CD4-positive, alpha-beta T cell (primary cell): ENCODE measurements at places on chromosomes 16 and 17.
A peak's percentile ranks its signal among the peaks of the same experiment; 100 is the strongest.

DNA sequence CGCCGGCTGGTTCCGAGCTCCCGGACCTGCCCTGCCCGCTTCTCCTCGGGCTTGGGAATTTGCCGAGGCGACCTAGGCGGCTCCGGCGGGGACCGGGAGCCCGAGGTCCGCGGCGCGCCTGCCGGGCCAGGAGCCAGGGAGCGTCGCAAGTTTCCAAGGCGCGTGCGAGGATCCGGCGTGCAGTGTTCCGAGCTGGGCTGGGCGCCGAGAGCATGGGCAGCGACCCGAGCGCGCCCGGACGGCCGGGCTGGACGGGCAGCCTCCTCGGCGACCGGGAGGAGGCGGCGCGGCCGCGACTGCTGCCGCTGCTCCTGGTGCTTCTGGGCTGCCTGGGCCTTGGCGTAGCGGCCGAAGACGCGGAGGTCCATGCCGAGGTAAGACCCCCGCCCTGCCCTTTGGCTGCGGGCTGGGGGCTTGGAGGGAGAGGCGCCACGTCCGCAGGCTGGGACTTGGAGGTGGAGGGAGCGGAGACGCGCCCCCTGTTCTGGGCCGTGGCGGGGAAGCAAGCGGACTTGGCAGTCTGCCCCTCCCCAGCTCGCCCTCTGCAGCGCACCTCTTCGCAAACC lies 668 bp downstream of the MMP15 start:
- peak overlapping the region; percentile 61 for H3K4me3 ChIP-seq
- H3K27ac ChIP-seq = no peak overlapping the region
- H3K4me1 ChIP-seq = peaks cover 29% of the 10 kb centered on the region
- no peaks in the 10 kb centered on the region for H3K36me3 ChIP-seq

GRCh38 chr16:24045641-24046040 lies 209.9 kb downstream of the PRKCB start:
- H3K4me1 ChIP-seq = peaks cover 4% of the 10 kb centered on the region
- no peak for DNase-seq
- no peaks in the 10 kb centered on the region for H3K27me3 ChIP-seq
- H3K27ac ChIP-seq = no peak overlapping the region
- no peak overlapping the region for H3K4me3 ChIP-seq

DNA sequence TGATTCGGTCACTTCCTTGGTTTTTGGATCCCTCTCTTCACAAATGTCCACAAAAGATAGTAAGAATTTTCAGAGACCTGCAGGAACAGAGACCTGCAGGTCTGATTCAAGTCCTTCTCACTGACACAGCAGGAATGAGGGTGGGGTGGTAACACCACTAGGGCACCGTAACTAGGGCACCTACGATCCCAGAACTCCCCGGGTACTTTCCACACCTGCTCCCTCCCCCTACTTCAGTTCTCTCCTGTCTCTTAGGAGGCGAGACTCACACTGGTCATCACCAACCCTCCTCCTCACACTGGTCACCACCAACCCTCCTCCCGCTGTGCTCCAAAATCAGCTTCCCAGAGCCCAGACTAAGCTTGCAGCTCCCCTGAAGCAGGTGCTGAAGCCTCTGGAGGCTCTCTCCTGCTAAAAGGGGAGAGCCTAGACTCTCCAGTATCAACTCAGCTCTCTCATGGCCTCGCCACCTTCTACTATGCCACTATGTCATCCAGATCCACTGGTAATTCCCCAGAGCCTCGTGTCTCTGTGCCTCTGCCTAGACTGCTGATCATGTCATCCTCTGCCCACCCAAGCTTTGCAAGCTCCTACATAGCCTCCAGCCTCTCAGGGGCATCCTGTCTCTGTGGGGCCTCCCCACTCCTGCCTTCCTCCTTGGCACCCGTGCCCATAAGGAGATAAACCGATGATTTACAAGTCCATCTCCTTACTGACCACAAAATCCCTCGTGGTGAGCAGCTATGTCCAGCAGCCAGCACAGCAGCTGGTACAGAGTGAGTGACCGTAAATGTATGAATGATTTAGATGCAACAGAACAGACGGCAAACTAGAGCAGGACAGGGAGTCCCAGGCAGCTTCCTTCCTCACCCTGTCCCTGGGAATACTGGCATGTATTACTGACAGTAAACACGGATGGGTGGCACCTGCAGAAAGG lies 63.4 kb upstream of the GSG1L start:
- peaks cover 99% of the 10 kb centered on the region for H3K36me3 ChIP-seq
- peaks cover 5% of the 10 kb centered on the region for H3K4me1 ChIP-seq
- no peak for DNase-seq
- H3K27me3 ChIP-seq = no peaks in the 10 kb centered on the region
- no peak overlapping the region for H3K4me3 ChIP-seq

DNA sequence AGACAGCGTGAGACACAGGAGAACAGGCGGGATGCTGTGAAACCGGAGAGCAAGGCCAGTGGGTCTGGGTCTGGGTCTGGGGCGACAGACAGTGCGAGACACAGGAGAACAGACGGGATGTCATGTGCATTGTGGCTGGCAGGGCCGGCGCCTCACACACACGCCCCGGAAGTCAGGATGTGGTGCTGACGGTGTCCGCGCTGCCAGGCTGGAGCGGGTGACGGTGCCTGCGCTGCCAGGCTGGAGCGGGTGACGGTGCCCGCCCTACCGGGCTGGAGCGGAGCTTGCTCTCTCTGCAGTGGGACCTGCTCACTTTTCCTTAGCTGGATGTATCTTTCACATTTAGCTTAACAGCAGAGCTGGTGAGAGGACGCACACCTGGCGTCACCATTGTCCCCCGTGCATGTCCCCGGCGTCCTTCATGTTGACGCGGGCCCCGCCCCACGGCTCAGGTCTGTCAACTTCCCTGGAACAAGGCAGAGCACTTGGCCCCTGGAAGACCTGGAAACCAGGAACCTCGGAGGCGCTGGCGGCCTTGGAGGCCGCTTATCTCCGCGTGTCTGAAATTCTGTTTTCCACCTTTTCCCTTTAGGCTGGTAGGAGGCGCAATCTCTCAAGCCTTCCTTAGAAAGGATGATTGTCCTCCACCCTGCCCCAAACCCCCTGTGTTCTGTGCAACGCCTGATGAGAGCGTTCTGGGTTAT lies 43.0 kb upstream of the ZNF750 start:
- H3K36me3 ChIP-seq = peaks cover 6% of the 10 kb centered on the region
- peaks cover 78% of the 10 kb centered on the region for H3K4me1 ChIP-seq
- H3K27ac ChIP-seq = peak overlapping the region; percentile 66
- peak overlapping the region; percentile 35 for H3K4me3 ChIP-seq

DNA sequence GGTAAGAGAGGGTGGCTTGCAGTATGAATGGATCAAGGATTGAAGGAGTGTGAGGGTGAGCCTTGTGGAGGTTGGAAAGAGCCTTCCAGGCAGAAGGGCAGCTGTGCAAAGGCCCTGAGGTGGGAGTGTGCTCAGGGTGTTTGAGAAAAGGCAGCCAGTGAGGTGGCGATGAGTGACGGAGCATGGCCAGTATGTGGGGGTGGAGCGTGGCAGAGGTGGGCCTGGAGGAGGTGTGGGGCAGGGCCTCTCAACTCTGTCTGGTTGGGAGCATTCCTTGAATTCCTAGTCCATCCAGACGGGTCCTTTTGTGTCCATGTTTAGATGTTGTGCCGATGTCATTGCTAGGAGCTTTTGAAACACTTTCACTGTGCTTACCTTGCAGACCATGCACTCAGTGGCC lies 51.3 kb downstream of the EPN2 start:
- H3K27me3 ChIP-seq = no peaks in the 10 kb centered on the region
- no peak overlapping the region for H3K27ac ChIP-seq
- H3K36me3 ChIP-seq = no peaks in the 10 kb centered on the region
- no peak overlapping the region for H3K4me3 ChIP-seq
- no peak for DNase-seq

- no peaks in the 10 kb centered on the region for H3K27me3 ChIP-seq
- peak; percentile 92 for DNase-seq
- peaks cover 30% of the 10 kb centered on the region for H3K4me1 ChIP-seq
- peak within 1 kb of the TSS; percentile 53 for H3K4me3 ChIP-seq
- no peaks in the 10 kb centered on the region for H3K36me3 ChIP-seq
- H3K27ac ChIP-seq = no peak within 1 kb of the TSS
Observed at GRCh38 chr16:89171216-89172170, at the start of gene CDH15. TSS of gene CDH15 (plus strand) at chr16:89171748. CDS start at chr16:89171832, 84 bp downstream.

DNA sequence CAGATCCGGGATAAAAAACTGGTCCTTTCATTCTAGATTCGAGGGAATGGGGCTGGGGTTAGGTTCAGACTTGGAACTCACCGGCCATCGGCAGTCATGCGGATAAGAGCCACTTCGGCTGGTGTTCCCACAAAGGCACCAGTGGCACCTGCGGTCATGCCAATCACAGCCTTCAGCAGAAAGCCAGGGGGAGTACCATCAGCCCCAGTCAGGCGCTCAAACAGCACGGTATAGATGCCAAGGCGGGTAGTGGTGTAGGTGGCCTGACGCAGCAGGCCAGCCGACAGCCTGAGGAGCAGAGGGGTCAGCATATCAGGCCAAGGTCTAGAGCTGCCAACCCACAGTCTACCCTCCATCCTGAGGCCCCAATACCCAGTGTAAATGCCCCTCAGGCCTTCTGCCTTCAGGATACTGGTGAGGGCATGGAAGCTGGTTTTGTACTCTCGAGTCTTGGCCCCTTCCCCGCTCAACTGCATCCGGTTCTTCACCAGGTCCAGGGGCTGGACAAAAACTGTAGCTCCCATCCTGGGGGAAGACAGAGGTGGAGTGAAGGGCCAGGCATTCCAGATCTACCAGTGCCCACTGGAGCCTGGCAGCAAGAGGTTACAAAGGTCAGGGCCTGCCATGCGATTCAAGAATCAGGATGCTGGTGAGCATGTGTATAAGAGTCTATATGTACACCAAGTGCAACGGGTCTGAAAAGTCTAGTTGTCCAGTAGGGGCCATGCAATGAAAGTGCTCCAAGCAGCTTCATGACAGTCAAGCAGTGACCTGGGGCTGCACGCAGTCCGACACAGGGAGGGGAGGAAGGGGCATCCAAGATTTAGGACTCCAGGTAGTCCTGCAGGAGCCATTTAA lies 929 bp downstream of the SLC25A11 start:
- no peak for DNase-seq
- no peaks in the 10 kb centered on the region for H3K27me3 ChIP-seq
- H3K27ac ChIP-seq = peak overlapping the region; percentile 77

GRCh38 chr16:85621698-85622428 lies 8.7 kb downstream of the GSE1 start:
- DNase-seq = no peak
- H3K27ac ChIP-seq = no peak overlapping the region
- H3K36me3 ChIP-seq = peaks cover 2% of the 10 kb centered on the region
- H3K27me3 ChIP-seq = no peaks in the 10 kb centered on the region
- H3K4me1 ChIP-seq = peaks cover 35% of the 10 kb centered on the region

DNA sequence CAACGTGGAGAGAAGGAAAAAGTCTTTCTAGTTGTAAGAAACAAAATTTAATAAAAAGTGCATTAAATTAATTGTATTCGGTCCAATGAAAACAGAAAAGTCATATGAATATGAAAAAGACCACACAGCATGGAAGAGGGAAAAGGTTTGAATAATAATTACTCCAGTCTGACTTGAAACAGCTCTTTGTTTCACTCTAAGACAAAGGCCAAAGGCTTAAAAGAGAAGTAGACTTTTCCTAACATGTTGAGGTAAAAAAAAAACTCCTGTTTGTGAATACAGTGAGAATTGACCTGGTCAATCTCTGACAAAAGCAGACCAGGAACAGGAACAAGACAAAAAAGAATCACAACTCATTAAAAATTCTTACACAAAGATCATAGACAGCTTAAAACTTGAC lies 429.8 kb downstream of the TOX3 start:
- H3K36me3 ChIP-seq = no peaks in the 10 kb centered on the region
- no peak overlapping the region for H3K27ac ChIP-seq
- H3K4me1 ChIP-seq = no peaks in the 10 kb centered on the region
- DNase-seq = no peak

- H3K27me3 ChIP-seq = no peaks in the 10 kb centered on the region
- DNase-seq = no peak
- no peak overlapping the region for H3K4me3 ChIP-seq
Observed at GRCh38 chr16:11759997-11760396, 17.3 kb upstream of the TXNDC11 start.

DNA sequence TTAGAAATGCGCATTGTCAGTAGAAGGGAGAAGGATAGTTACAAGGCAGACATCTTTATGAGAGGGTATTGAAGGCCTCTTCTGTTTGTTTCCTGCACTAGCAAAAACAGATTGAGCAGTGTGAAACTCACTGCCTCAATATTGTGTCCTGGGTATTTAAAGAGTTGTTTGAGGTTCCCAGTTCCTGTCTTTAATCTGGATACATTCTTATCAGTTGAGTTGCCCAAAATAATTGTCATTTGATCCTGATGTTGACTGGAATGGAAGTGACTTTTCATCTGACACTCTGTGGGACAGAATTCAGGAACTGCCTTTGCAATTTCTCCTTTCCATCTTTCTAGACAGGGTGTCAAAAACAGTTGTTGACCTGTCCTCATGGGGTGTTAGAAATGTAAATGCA lies 1.7 kb downstream of the ATP6V0A1 start:
- H3K36me3 ChIP-seq = no peaks in the 10 kb centered on the region
- DNase-seq = no peak
- H3K4me1 ChIP-seq = peaks cover 45% of the 10 kb centered on the region
- H3K27me3 ChIP-seq = no peaks in the 10 kb centered on the region
- H3K27ac ChIP-seq = no peak overlapping the region

DNA sequence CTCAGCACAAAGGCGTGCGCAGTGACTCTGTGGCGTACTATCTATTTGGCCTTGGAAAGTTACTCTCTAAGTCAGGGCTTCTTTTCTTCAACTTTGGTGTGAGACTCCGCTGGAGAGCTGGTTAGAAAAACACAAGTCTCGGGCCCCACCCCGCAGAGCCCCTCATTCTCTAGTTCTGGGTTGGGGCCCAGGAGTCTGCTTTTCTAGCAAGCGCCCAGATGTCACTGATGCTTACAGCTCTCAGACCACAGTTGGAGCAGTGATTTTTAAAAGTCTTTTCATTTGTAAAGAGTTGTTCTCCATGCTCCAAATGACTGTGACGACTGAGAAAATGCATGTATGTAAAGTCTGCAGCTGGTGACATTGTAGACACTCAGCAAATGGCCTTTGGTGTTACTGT lies 582.3 kb downstream of the WWOX start:
- H3K4me3 ChIP-seq = no peak overlapping the region
- H3K27me3 ChIP-seq = no peaks in the 10 kb centered on the region
- no peaks in the 10 kb centered on the region for H3K4me1 ChIP-seq
- H3K36me3 ChIP-seq = no peaks in the 10 kb centered on the region

DNA sequence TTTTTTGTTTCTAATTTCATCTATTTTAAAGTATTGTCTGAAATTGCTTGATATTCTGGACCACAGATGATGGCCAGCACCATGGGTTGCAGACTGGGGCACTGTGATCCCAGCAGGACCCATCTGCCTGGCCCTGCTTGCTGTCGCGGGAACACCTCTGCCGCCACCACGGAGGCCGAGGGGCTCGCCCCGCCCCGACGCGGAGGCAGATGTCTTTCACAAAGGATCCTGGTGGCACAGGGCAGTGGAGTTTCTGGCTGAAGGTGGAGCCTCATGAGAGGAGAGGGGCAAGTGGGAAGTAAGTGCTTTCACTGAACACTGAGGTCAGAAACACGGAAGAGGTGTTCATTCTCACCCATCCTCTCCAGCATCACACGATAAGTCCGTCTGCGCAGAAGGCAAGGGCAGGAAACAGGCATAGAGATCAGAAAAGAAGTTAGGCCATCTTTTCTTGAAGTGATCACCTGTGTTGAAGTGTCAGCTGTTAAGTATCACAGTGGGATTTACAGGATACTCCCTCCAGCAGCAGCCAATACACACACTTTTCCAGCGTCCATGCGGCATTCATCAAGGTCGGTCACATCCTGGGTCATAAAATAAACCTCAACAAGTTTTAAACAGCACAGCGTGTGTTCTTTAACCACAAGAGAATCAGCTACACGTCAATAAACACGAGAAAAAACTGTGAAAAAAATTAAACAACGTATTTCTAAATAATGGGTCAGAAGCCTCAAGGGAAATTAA lies 194.5 kb downstream of the RPTOR start:
- H3K4me3 ChIP-seq = no peak overlapping the region
- H3K27ac ChIP-seq = no peak overlapping the region
- no peaks in the 10 kb centered on the region for H3K27me3 ChIP-seq
- no peaks in the 10 kb centered on the region for H3K36me3 ChIP-seq
- peaks cover 27% of the 10 kb centered on the region for H3K4me1 ChIP-seq
- peak; percentile 38 for DNase-seq
